ENCODE measurements at places on chromosomes 1 and 21.
A peak's percentile ranks its signal among the peaks of the same experiment; 100 is the strongest.

GRCh38 chr1:226110249-226111097 is 48.0 kb downstream of the H3-3A start:
- peak; percentile 52 for DNase-seq

DNA sequence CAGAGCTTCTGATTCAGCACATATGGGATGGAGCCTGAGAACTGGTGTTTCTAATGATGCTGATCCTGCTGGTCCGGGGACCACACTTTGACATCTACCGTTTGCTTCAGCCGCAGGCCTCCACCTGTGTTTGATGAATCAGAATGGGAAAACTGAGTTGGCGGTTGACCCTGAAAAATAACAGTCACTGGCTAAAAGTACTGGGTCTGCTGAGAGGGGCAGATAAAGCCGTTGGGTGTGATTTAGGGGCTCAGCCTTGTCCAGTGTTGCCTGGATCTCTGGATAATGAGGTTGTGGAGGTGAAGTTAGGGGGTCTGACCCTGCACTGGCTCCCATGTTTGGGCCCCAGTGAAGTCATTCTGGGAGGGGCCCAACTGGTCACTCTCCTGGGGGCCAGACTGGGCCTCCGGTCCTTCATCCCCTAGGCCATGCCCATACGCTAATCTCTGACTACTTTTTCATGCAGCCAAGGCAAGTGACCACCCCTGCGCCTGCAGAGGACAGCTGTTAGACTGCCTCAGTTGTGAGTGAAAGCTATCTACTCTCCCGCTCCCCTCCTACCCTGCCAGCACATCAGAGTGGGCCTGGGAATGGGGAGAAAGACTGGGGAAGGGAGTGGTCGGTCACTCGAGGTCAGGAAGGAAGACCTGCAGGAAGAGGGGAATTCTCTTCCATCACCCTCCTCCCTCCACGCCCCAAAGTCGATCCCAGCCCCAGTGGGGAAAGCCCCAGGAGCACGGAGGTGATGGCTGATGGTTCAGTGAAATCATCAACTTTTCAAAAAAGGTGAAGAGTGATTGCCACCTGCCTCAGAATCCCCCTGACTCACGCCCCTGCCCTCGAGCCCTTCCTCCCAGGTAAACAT is 27.7 kb downstream of the VASH2 start:
- no peak for DNase-seq

- no peak for DNase-seq
Measured at GRCh38 chr21:34077888-34078287, 4.5 kb downstream of the MRPS6 start.

DNA sequence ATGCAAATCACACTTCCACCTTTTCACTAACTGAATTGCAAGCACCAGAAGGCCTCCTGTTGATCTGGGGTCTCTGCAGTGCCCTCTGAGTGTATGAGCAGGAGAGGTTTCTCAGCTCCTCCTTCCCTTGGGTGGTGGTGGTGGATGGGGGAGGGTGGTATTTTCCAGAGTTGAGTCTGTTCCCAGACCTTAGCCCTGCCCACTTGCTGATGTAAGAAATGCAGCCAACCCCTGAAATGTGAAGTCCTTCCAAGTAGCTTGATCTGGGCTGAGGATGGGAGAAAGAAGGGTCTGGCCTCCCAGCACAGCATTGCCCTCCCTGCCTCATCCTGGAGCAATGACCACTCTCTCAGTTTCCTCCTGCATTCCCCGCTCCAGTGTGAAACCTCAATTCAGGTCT is 6.3 kb upstream of the FOXD2 start:
- DNase-seq: peak; percentile 72

DNA sequence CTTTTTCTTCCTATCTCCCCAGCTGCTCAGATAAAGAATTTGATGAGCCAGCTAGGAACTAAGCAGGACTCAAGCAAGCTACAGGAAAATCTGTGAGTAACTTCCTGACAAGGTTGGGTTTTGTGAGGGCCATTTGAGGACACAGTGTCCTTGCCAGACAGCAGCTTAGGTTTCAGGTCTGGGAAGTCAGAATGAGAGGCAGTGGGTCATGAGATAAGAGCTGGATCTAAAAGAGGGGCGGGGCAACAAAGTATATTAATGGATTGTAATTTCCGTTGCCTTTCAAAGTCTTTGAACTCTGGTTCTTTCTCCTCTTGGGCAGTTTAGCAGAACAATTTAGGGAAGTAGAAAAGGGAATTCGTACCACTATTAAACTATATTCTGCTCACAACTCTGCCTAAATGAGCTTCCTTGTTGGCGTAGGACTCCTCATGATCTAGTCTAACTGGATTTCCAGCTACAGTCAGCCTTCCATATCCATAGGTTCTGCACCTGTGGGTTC is 16.6 kb downstream of the STX12 start:
- no peak for DNase-seq

DNA sequence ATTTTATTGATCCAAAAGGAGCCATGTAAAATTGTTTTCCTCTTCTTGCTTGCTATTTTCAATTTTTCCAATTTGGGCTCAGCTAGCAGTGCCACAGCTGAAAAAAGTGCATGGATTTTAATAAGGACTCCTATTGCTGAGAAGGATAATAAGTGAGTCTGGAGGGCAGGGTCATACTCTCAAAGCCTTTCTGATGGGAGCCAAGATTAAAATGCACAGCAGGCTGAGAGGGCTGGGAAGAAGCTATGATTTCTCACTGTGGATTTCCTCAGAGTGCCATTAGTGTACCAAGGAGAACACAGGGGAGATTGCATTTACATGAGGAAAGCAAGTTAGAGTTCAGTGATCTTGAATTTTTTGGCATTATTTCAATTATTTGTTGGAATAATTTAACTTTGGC is 261.3 kb downstream of the ST6GALNAC3 start:
- no peak for DNase-seq

GRCh38 chr1:229464672-229465071 is 30.8 kb upstream of the ACTA1 start:
- DNase-seq: no peak

DNA sequence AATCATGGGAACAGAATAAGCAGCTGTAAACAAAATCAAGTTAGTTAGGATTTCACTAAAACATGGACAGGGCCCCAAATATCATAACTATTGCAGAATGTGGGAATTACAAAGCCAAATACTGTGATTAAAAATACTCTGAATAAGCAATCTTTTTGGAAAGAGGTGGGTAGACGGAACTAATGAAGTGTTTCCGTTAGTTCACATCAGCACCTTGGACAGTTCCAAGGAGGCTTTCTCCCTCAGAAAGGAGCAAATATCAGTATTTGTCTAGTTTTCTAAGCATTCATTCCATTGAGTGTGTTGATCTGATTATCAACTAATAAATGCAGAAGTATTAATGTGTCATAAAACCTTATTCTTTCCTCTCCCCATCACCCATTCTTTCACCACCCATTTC is 97.4 kb downstream of the FAM78B start:
- no peak for DNase-seq

DNA sequence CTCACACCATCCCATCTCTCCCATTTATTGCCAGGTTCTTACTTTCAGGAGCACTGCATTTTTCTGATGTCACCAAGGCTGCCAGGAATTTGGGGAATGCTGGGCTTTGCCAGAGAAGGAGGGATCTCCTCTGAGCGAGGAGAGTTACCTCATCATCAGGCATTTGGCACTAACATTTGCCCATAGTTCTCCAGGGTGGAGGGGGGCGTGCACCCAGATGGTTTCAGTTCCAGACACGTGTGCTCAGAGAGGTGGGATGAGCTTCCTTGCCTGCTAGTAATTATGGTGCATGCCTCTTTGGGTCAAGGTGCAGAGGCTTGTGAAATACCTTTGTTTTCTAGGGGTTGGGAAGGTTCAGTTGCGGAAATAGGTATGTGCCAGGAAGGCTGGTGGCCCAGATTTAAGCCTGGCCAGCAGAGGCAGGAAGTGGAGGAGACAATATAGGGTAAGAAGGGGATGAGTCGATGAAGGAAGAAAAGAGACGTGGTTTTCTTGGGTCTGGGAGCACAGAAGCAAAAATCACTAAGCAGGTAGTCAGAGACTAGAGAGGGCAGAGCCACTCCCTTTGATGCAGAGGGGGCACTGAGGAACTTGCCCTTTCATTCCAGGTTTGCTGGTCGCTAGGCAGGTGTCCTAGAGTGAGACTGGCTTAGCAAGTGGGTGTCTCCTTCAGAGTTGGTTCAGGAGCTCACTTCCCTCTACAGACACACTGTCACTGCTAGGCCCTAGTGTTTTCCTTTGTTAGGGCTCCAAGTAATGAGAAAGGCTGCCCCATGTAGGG is 7.2 kb downstream of the TUFT1 start:
- peak; percentile 90 for DNase-seq

GRCh38 chr1:170891872-170892271 is 43.5 kb upstream of the MROH9 start:
- DNase-seq: no peak

DNA sequence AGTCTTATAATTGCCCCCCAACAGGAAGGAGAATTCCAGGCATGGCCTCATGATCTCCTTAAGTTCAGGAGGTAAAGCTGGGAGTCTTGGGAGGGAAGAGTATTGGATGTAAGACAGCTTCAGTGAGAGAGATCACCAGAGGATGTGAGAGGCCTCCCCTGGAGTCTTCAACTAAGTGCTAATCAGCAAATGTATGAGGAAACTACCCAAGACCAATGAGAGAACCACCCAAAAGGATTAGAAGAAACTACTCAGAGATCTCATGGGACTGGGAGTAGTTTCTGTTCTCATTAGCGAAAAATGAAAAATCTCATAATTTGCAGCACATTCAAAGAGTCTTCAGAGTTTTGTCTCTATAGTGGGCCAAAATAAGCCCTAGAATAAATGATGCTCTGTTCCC is 36.6 kb upstream of the WNT2B start:
- no peak for DNase-seq

- no peak for DNase-seq
Measured at GRCh38 chr1:248822148-248823032, 3.3 kb downstream of the SH3BP5L start.

GRCh38 chr1:84773195-84773594 is 82.9 kb upstream of the SSX2IP start:
- DNase-seq: no peak

GRCh38 chr1:186497651-186498050 is 36.7 kb upstream of the PDC start:
- no peak for DNase-seq

- DNase-seq: no peak
Measured at GRCh38 chr21:26795866-26796329, 49.3 kb downstream of the ADAMTS1 start.

DNA sequence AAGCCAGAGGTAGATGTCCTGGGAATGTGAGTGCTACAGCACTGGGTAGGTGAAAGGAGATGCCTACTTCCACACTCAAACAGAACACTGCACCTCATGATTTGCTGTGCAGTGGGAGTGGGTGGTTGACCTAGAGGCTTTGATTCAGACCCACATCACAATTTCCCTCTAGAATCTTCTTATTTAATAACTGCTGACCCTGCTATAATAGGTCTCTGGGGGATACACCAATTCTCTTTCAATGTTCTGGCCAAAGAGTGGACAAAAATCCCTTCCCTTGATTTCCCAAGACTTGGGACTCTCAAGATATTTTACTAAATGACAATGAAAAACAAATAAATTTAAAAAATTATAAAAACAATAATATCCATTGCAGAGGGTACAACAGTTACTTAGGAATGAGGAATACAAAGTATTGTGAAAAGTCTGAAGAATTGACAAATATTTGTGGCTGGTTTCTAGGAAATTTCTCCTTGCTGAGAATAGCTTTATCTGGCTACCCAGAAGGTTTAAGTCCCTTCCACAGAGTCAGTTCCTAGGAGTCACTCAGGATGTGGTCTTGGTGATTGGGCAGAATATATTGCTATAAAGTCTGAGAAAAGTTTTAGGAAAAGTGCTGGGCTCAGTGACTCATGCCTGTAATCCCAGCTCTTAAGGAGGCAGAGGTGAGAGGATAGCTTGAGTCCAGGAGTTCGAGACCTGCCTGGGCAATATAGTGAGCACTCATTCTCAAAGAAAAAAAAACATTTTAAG is 2.4 kb upstream of the FCGR2A start:
- DNase-seq: no peak

GRCh38 chr1:110060034-110060661 is 10.3 kb downstream of the ALX3 start:
- peak; percentile 72 for DNase-seq

- DNase-seq: no peak
Measured at GRCh38 chr1:23862640-23863039, 5.5 kb downstream of the FUCA1 start.

GRCh38 chr1:70887936-70888335 is 159.7 kb downstream of the PTGER3 start:
- no peak for DNase-seq

DNA sequence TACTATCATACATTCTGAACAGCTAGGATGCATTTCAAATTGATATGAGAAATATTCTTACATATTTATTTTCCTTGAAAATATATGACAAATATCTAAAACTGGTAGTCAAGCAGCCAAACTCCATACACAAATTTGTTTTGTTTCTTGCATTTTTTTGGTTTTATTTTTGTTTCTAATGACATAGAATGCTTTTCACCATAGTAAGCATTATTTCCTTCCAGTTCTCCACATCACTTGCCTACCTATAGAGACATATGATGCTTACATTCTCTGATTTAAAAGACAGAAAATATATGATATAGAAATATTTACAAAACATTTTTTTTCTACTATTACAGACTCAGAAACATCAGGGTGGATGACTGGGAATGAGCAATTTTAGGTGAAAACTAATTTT is 726.4 kb upstream of the ADGRL4 start:
- no peak for DNase-seq

GRCh38 chr1:175530183-175530582 is 213.2 kb downstream of the TNR start:
- peak; percentile 65 for DNase-seq

GRCh38 chr1:202968351-202968750 is 1.3 kb upstream of the CYB5R1 start:
- no peak for DNase-seq

DNA sequence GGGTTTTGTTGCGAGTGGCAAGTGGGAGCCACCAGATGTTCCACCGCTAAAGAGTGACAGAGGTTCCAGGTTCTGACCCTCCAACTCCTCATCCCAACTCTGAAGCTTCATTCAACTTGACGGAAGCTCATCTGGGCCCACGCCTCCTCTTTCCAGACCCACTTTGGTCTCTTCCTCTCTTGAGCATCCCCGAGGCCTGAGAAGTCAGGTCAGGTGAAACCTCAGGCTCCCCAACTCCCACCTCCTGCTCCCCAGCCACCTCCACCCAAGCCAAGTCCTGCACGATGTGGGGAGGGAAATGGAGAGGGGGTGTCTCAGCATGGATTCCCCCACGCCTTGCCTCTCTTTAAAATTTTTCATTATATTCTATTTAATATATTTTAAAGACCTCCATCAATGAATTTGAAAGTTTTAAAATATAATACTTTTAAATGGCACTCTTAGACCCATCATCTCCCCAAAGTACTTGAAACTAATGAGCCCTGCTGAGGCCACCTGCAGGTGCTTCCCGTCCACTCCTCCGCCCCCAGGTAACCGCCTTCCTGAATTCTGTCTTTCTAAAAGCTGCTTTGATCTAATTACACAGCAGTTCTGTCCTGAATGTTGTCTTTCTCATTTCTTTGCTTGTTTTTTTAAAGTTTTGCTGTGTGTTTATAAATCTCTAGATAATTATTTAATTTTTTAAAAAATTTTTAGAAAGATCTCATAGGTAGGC is 238.1 kb downstream of the KAZN start:
- DNase-seq: no peak

- no peak for DNase-seq
Measured at GRCh38 chr1:233333086-233333485, 5.6 kb downstream of the MAP3K21 start.
